ENCODE measurements at places on chromosomes 11 and 22.
A peak's percentile ranks its signal among the peaks of the same experiment; 100 is the strongest.

- no peak for DNase-seq
These were observed 122.2 kb downstream of the C11orf58 start for GRCh38 chr11:16860617-16861016.

DNA sequence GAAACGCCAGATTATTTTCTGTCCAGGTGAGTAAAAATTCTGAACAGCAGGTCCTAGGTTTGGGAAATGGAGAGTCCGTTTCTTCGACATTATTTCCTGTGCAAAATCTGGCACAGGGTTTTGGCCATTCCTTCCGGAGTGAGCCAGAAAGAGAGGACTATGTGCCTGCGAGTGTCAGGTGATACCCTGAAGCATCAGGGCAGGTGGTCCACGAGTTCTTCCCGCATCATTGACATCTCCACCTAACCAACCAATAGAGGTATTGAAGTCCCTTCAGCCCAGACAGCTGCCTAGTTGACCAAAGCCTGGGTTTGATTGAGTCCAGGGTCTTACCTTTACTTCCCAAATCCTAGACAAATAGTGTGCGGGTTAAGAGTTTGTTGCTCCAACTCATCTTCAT is 808 bp downstream of the SNAP29 start:
- no peak for DNase-seq

GRCh38 chr11:77813256-77813655 is 7.3 kb downstream of the RSF1 start:
- no peak for DNase-seq

- no peak for DNase-seq
These were observed 317.7 kb downstream of the OPCML start for GRCh38 chr11:133214646-133215045.

GRCh38 chr22:41565403-41566054 is 4.7 kb downstream of the CSDC2 start:
- no peak for DNase-seq

DNA sequence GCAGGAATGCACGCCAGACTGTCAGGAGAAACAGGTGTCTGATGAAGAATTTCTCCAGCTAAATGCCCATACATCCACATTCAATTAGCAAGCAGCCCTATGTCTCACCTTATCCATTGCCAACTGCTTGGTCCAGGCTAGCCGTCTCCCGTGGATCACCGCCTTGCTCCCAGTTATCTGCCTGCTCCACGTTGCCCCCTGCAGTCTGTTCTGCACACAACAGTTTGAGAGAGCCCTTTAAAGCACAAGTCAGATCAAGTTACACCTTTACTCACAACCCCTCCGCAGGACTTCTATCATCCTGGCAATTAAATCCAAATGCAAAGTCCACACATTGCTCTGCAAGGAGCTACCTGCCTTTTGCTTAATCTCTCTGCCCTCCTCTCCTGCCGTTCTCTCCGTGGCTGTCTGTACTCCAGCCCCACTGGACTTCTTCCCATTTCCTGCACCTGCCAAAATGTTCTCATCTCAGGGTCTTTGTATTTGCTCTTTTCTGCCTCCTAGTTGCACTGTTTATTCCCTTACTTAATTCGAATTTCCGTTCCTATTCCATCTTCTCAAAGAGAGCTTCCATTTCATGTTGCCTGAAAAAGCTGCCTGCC is 185.3 kb upstream of the LARGE1 start:
- DNase-seq: peak; percentile 5

GRCh38 chr11:109432105-109432504 is 10.1 kb downstream of the C11orf87 start:
- DNase-seq: no peak

DNA sequence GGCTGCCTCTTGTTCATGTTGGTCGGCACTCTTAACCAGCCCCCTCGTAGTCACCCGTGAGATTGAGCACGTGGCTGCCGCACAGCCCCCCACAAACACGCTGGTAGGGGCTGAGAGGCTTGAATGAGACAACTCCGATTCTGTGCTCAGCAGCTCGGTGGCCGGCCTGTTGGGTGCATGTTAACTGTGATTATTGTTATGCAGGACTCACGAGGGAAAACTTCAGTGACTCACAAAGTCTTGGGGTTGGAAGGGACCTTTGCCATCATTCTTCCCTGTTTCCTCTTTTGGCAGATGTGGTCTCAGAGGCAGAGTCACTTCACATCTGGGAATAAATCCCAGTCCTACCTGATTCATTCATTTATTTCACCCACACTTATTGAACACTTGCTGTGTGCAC is 75.2 kb downstream of the ADAMTS15 start:
- no peak for DNase-seq

DNA sequence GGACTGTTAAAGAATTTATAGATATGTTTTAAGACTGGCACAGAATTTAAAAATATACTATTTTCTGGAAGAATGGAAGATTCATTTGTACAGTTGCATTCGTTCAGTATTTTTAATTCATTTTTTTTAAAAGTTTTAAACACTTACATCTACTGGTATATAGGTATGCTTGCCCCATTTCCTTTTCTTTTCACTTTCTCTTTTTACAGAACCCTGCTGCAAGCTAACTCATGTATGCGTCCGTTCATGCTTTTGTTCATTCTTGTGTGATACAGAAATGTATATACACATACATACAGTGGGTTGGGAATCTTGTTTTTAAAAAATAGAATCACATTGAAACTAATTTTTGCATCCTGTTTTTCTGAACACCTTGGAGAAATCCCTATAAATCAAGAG is 31.0 kb downstream of the PACS1 start:
- no peak for DNase-seq

DNA sequence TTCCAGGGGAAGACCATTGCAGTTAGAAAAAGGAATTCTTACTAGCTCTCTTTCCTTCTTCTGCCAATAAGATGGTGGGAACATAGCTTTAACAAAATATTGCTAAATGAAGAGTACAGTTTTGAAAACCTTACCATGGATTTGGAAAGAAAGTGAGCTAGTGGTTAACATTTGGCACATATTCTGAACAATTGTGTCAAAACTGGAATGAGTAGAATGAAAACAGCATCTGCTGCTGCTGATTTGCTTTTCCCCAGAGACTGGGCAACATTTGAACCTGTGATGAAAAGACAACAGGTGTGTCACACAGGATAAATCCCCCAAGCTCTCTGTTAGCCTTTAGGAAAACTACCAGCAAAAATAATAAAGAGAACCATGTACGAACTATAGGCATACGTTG is 761.4 kb downstream of the KCNA4 start:
- DNase-seq: peak; percentile 32

DNA sequence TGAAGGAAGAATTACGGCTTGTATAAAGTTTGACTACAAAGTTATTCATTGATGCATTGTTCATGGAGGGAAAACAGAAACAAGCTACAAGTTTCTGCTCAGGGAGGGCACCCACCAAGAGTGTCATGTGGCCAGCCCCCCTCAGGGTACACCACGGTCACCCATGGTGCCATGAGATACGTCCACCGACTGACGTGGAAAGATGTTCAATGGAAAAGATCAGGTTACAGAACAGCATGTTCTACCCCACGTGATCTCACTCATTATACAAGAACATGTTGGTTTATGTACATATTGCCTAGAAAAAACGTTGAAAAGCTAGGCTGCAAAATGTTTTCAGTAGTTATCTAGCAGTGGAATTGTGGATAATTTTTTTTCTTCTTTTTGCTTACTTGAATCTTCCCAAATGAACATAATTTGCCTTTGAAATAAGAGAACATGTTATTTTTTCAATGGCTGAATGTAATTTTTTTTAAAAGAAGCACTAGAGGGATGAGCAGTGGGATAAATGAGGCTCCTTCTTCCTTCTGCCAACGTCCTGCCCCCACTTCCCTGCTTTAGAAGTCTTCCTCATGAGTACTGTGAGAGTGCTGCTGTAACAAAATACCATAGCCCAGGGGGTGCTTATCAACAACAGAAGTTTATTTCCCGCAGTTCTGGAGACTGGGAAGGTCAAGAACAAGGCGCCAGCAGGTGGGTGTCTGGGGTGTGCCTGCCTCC is 22.5 kb downstream of the RCN1 start:
- no peak for DNase-seq

GRCh38 chr11:117795638-117796455 is 1.2 kb downstream of the DSCAML1 start:
- DNase-seq: no peak

DNA sequence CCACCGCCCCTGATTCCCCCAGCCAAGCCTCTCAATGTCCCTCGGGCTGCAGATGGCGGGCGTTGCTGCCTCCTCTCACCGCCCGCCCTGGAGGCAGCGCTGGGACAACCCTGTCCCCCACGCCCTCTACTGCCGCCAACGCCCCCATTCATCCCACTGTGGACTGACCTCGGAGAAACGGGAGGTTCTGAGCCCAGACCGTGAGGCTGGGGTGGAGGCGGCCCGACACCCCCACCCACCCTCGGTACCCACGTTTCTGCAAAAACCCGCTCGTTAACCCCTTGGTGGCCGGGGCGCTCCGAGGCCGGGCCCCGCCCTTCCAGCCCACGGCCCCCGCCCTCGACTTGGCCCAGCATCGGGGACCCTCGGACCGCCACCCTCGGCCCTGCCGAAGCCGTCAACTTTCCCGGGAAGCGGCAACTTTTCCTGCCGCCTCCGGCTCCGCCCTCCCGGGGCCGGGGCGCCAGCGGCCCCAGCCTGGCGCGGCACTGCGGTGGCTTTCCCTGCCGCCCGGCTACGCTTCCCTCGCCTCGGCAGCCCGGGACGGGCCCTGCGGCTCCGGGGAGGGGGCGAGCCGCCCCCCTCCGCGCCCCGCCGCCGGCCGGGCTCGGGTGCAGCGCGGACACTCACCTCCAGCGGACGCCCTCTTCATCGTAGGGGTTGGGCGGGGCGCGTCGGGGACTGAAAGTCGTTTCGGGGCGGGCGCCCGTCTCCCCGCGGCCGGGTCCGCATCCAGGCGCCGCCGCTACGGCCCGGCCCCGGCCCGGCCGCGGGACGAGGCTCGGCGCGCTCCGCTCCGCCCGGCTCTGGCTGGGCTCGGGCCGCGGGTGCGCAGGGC is 458 bp downstream of the RTN4R start:
- no peak for DNase-seq

DNA sequence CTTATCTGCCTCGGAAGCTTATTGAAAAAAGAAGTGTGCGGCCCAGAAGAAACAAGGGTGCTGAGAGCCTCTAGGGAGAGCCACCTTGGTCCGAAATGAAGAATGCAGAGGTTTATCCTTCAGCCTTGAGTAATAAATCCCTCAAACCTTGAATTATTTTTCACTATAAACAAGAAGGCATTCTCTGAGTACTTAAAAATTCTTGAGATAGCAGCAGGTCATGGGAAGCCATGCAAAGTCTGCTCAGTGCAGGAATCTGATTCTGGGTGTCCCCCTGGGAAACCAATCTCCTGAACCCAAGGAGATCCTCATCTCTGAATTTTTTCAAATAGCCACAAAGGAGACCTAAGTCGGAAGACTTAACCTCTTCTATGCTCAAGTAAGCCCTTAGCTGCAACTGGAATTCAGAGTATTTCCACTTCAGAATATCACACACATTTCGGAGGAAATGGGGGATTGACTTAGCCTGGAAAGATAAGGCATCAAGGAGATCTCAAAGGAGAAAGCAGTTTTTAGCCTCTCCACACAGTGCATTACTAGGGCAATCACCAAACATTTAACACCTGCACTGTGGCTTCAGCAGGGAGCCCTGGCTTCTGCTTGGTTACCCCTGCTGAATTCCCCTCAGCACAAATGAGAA is 365.0 kb downstream of the ETS1 start:
- no peak for DNase-seq

DNA sequence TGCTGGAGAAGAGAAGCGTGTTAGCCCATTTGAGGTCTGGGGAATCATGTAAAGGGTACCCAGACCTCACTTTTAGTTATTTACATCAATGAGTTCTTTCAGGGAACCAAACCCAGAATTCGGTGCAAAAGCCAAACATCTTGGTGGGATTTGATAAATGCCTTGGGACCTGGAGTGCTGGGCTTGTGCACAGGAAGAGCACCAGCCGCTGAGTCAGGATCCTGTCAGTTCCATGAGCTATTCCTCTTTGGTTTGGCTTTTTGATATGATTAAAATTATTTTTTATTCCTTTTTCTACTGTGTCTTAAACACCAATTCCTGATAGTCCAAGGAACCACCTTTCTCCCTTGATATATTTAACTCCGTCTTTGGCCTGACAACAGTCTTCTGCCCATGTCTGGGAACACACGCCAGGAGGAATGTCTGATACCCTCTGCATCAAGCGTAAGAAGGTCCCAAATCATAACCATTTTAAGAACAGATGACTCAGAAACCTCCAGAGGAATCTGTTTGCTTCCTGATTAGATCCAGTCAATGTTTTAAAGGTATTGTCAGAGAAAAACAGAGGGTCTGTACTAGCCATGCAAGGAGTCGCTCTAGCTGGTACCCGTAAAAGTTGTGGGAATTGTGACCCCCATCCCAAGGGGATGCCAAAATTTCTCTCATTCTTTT is 65.2 kb downstream of the ALX4 start:
- DNase-seq: no peak

GRCh38 chr11:130023204-130023603 is 20.6 kb upstream of the PRDM10 start:
- no peak for DNase-seq

GRCh38 chr22:37636186-37636948 is 3.1 kb upstream of the SH3BP1 start:
- no peak for DNase-seq

- peak; percentile 56 for DNase-seq
These were observed 221.9 kb upstream of the TBCEL start for GRCh38 chr11:120801801-120802689.

DNA sequence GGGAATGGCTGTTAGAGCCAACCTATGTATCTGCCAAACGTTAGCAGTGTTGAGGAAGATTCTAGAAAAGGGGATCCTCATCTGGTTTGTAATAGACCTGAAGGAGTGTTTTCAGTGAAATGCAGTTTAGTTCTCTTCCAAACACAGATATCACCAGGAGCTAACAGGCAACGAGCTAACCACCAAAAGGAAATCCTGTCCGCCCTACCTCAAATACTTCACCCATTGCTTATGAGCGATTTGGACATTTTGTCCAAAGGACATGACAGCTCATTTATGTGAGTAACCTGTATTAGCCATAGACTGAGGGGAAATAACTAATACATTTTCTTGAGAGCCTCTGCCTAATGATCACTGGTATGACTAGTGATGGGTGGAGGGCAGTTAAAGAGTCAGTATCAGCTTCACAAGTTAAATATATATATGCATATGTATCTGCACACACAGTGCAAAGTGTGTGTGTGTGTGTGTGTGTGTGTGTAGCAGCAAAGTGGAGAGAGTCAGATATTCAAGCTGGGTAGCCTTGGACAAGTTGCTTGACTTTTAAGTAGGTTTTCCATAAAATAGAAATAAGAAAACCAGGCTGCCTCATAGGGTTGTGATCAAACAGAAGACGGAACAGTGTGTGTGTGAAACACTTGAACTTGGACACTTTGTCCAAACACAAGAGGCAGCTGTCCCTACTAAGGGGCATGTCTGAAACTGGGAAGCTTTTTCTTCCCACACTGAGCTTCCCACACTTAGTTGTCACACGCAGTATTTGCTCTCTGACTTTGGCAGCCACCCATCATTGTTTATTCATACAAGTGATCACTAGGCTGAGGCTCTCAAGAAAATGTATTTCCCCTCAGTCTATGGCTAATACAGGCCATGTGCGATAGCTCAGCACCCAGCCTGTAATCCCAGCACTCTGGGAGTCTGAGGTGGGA is 940 bp upstream of the C11orf91 start:
- DNase-seq: no peak
